ENCODE measurements at places on chromosomes 2 and 18.

GRCh38 chr2:199727306-199727705 is 123.7 kb downstream of the FTCDNL1 start:
- peak; percentile 37 for DNase-seq

GRCh38 chr2:147644491-147644890 is 200.3 kb upstream of the ACVR2A start:
- no peak for DNase-seq

DNA sequence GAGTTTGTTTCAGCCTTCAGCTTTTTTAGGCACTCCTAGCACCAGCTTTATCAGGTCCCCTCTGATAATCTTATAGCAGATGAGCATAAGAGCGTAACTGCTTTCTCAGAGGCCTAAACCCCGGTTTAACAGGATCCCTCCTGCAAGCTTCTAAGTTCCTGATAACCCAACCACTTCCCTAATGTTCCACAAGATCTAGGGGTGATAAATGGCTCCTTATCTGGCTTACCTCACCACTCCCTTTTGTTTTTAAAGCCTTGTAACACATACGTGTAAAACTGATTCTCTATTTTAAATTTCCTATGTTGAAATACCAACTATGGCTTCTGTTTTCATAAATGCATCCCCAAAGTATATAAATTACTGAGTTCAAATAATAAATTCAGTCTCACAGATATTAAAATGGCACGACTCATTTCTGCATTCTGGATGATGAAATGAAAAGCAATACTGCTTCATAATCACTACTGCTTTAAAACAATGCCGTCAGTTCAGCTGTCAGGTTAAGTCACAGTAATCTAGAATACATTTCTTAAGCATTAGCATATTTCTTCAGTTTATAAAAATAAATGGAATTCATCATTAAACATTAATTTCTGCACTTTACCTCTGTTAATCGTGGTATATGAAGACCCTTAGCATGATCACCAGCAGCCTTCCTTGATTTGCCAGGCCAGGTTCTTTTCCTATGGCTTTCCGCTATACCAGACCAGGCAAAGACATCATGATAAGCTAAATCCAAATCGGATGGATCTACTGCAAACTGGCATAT is 126.3 kb downstream of the C2orf74 start:
- DNase-seq = no peak

DNA sequence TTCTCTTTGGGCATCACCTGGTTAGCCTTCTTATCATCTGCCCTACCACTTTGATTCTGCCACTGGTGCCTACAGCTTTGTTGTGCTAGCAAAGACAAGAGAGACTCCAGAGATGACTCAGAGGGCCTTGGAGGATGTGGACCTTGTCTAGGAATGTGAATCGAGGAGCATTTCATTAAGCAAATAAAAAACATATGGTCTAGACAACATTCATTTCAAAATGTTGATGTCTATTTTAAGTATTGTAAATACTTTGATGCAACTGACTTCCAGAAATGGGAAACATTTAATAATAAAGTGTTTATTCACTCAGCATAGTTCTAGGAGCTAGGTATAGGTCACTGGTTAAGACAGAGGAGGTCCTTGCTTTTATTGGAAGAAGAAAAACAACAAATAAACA is 195.5 kb downstream of the CDCA7 start:
- DNase-seq = no peak

DNA sequence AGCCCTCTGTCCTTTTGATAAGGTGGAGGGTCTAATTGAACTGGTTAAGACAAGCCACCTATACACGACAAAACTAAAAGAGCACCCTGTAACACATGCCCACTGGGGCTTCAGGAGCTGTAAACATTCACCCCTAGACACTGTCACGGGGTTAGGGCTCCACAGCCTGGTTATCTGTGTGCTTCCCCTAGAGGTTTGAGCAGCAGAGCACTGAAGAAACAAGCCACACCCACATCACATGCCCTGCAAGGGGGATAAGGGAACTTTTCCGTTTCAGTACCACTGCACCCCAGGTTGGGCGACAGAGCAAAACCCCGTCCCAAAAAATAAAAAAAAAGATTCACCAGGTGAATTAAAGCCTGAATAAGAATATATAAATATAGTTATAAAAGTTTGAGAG is 913.7 kb upstream of the ACVR2A start:
- no peak for DNase-seq

DNA sequence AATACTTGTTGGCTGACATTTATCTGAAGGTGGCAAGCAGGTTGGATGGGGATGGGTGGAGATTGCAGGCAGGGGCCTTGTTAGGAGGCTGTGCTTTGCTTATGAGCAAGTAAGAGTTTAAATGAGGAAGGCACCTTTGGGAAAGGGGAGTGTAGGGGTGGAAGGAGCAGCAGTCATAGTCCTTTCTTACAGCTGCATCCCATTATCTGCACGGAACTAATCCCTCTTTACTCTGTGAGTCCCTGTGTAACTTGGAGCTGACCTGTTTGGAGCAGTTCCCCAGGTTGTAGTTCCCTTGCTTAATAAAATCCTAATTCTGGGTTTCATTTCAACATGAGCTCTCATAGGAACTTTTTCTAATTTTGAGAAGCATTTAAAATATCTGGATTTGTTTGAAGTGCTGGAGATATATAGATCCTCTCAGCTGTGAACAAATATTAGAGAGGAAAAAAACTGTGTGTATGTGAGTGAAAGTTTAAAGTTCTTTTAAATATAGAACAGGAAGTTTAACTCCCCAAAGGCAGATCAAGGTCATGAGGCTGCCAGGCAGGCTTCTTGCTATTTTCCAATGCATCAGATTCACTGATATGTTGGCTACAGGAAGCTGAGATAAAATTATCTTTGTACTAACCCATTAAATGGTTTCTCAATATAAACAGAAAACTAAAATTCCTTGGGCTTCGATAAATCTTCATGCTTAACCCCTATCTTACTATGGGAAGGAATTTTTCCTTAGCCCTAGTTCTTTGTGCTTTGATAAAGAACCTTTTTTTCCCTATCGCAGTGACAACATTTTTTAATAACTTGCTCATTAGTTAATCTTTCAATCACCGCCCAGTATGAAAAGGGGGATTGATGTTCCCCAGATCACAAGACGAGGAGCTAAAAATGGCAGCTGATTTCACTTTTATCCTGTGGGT is 104.6 kb upstream of the EML6 start:
- DNase-seq = peak; percentile 28

GRCh38 chr18:73697353-73697752 is 450.3 kb downstream of the FBXO15 start:
- DNase-seq = no peak

DNA sequence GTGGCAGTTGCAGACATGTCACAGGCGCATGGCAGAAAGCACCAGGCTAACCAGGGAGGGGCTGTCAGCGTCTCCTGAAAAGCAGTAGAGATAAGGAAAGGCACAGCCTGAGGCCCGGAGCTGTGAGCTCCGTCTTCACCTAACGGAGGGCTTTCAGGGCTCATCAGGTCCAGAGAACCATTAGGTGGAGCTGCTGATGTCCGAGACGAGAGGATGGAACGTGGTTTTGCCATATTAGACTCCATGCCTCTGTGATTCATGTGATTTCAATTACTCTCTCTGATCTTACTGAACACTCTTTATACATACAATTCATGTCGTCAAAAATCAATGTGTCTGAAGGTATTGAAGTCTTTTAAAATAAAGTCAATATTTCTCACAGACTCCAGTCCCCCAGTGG is 120.3 kb upstream of the RAB6C start:
- no peak for DNase-seq

DNA sequence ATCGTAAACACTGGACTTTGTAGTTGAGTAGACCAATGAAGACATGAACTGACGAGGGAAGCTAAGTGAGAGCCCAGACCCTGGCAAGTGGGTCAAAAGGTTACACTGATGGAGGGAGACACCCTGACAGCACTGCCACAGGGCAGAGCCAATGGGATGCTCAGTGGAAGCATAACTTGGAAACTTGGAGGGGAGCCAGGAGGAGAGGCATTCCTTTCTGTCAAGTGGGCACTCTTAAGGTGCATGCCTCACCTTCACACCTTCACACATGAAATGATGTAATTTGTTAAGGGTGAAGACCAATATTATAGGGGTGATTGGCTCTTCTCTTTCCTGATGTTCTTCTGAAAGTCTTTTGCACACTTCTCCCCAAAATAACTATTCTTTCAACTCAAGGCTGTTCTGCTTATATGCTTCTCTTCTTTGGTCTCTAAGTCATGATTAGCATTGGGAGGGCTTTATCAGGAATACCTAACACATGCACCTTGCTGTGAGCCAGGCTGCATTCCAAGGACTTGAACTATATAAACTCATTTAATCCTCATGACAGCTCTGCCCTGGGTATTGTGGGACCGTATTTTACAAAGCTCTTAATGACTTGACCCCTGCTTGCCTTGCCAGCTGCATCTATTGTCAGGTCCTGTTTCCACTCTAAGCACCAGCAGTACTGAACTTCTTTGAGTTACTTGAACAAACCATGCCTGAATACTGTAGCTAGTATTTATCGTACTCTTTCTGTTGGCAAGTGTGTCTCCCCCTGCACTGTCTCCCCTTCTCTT is 19.0 kb downstream of the RPL37A start:
- DNase-seq = no peak

GRCh38 chr2:36676364-36676763 is 20.1 kb upstream of the VIT start:
- no peak for DNase-seq

DNA sequence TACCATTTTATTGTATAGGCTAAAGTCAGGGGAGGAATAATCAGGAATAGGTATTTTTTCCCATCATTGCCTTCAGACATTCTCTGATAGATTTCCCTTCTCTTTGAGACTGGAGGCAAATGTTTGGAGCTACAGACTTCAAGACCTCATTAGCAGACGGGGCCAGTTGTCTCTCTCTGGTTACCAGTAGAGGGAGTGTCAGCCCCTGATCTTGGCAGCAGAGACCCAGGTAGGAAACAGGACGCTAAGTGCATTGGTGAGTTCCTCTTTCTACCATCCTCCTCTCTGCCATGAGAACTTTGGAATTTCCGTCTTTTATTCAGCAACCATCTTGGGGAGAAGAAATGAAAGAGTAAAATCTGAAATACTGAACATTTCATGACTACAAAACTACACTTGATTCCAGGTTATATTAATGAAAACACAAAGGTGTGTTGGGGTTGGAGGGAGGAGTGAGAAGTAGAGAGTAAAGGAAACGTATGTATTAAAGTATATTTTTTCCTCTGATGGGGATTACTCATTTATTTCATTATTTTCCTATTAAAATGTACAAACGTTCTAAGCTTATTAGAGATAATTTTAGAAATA is 186.2 kb upstream of the GCFC2 start:
- no peak for DNase-seq

DNA sequence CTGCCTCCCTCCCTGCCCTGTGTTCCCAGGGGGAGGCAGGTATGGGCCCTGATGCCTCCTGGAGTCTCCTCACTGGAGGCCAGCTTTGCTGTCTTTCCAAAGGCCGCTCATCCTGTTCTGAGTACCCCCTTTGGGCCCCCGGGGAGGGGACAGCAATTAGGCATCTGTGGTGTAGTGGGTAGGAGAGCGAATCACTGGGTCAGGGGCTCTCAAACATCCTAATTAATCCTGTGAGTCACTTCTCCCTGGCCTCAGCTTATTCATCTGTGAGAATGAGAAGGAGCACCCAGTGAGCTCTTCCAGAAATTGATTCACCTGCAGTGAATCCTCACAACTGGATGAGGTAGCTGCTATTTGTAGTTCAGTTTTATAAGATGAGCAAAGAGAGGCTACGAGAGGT is 16.4 kb downstream of the TET3 start:
- no peak for DNase-seq

GRCh38 chr18:50286391-50287027 is 983 bp downstream of the CXXC1 start:
- DNase-seq = no peak

- DNase-seq = no peak
Measured at GRCh38 chr2:236915726-236916125, 170.0 kb upstream of the COPS8 start.

GRCh38 chr2:54514822-54515569 is 58.9 kb downstream of the SPTBN1 start:
- DNase-seq = no peak

- DNase-seq = no peak
Measured at GRCh38 chr2:44935729-44936098, 5.8 kb upstream of the SIX3 start.

DNA sequence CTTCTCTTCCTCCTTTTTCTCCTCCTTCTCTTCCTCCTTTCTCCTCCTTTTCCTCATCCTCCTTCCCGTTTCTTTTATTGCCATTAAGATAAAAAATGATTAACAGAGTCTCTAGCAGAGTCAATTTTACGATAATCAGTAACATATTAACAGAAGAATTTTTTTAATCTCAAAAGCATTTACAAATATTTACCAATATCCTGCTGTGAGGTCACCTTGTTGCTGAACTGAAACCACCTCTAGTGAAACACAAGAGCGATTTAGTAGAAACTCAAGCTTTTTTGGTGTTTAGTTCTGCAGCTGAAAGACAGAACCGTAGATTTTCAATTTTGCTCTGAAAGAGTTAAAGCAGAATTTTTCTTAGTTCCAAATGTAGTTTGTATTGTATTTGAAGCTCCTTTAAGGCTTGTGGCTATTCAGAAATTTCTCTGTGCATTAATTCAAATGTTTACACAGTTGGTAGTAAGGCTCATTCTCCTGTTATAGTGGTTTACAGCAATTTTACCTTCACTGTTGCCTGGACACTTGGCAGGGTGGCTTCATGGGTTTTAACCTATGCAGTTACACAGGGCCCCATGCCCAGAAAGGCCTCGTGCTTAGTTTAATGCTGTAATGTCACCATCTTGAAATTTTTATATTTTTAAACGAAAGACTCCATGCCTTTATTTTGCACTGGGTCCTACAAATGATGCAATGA is 1106.6 kb upstream of the FAM98A start:
- no peak for DNase-seq

DNA sequence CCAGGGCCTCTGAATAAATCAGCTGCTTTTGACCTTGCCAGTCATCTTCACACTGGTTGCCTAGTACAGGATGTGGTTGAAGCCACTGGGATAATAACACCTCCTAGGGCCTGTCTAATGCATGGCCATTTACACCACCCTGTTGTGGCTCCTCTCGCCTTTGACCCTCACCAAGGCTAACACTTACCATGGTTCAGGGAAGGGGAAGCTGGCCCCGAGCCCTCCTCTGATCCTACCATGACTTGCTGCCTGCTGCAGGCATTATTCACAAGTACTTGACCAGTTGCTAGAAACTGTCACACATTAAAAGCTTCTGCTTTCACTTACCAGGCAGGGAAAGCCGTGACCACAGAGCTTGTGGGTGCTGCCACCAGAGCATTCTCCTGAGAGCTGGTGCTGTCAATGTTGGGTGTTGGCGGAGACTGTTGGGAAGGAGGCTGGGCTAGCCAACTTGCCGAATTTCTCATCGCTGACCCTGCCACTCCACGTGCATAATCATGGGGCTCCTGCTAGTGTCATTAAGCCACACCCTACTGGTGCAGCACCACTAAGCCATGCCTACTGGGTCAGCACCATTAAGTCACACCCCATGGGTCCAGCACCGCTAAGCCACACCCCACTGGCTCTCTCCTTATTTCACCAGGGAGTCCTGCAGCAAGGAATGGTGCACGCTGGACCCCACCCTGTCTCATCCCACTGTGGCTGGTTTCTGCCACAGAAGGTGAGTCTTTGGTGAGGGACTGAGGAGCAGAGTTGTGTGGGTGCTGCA is 47.0 kb upstream of the TTC39C start:
- DNase-seq = peak; percentile 86
